ENCODE measurements at places on chromosomes 7 and 10. TPM values are rescaled to one million over a fixed set of nuclear protein-coding genes. Genes with fewer than 3 reads are reported as not detected.

Gene PDZD7
- 7.2 TPM for total RNA-seq

Gene INPP5F
- total RNA-seq: 329 TPM

Gene KLF14
- total RNA-seq: 0.23 TPM

Gene SLC26A5
- total RNA-seq: 0.46 TPM

Gene GIMAP1
- total RNA-seq: 1.4 TPM

Gene POM121L12
- total RNA-seq: not detected

Gene ZNF503
- total RNA-seq: 4.8 TPM

Data from diencephalon (tissue), 1 donor.